Purkinje cell (primary cell): ENCODE measurements at places on chromosomes 16 and 17. TPM values are rescaled to one million over a fixed set of nuclear protein-coding genes. Genes with fewer than 3 reads are reported as not detected.

HIGD1B gene
- 6.8 and 14.2 TPM in 2 replicates for polyA plus RNA-seq

PITPNC1 gene
- polyA plus RNA-seq: 4.8 and 5.1 TPM in 2 replicates

NOS2 gene
- polyA plus RNA-seq: not detected in 2 replicates

PARD6A gene
- polyA plus RNA-seq: 4.0 and 9.6 TPM in 2 replicates

FSCN2 gene
- polyA plus RNA-seq: not detected in 2 replicates

GPR179 gene
- polyA plus RNA-seq: not detected in 2 replicates

DNAAF8 gene
- polyA plus RNA-seq: 0.27 TPM in 1 of 2 replicates, not detected in the other

P3H4 gene
- polyA plus RNA-seq: 0.55 and 0.83 TPM in 2 replicates

TACO1 gene
- polyA plus RNA-seq: 13.7 and 16.8 TPM in 2 replicates

TMEM98 gene
- polyA plus RNA-seq: 1.1 and 2.7 TPM in 2 replicates

NPIPA5 gene
- 0.48 and 9.5 TPM in 2 replicates for polyA plus RNA-seq

IL17C gene
- not detected in 2 replicates for polyA plus RNA-seq

ATP2A1 gene
- 0.52 TPM in 1 of 2 replicates, not detected in the other for polyA plus RNA-seq

TMEM92 gene
- polyA plus RNA-seq: not detected in 2 replicates

CRYBA1 gene
- polyA plus RNA-seq: 0.55 TPM in 1 of 2 replicates, not detected in the other

SLC38A8 gene
- polyA plus RNA-seq: not detected in 2 replicates

TIMM22 gene
- polyA plus RNA-seq: 8.9 and 9.6 TPM in 2 replicates

RNF135 gene
- 0.90 TPM in 1 of 2 replicates, not detected in the other for polyA plus RNA-seq
